ENCODE measurements at places on chromosomes 1 and 21. TPM values are rescaled to one million over a fixed set of nuclear protein-coding genes. Genes with fewer than 3 reads are reported as not detected.

DNA sequence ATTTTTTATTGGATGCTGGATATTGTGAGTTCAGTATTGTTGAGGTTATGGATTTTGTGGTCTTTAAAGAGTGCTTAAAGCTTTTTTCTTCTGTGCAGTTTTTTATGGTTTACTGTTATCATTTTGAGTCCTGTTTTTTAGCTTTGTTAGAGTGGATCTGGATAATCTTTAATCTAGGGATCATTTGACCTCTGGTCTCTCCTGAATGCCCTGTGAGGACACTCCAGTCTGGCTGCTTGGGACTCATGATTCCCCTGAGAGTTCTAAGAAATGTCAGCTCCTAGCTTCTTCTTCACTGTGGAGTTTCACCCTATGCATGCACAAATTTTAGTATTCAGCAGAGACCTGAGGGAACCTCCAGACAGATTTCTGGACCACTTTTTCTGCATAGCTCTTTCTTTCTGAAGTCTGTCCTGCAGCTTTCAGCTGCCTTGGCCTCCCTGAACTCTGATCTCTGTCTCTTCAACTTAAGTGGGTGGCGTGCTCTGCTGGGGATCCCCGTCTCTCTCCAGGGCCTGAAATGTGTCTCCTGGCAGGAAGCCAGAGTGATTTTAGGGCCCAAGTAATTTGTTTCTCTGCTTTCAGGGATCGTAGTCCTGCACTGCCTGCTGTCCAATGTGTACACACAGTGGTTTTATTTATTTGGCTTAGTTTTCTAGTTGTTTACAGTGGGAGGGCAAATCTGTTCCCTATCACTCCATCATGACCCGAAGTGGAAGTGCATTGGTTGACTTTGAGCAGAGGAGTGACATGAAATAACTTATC is 14.7 kb downstream of the PEX14 start:
- H3K27ac ChIP-seq: no peak overlapping the region
- peaks cover 1% of the 10 kb centered on the region for H3K4me1 ChIP-seq
- no peak for DNase-seq
- no peaks in the 10 kb centered on the region for H3K27me3 ChIP-seq

- peak overlapping the region; percentile 13 for H3K4me3 ChIP-seq
- H3K4me1 ChIP-seq: peaks cover 41% of the 10 kb centered on the region
- H3K27ac ChIP-seq: no peak overlapping the region
Observed at GRCh38 chr1:24932725-24933294, 2.7 kb upstream of the RUNX3 start.

GRCh38 chr1:6338695-6339094 is 54.9 kb downstream of the ACOT7 start:
- no peaks in the 10 kb centered on the region for H3K36me3 ChIP-seq
- H3K4me3 ChIP-seq: no peak overlapping the region
- H3K4me1 ChIP-seq: no peaks in the 10 kb centered on the region
- no peak overlapping the region for H3K27ac ChIP-seq

DNA sequence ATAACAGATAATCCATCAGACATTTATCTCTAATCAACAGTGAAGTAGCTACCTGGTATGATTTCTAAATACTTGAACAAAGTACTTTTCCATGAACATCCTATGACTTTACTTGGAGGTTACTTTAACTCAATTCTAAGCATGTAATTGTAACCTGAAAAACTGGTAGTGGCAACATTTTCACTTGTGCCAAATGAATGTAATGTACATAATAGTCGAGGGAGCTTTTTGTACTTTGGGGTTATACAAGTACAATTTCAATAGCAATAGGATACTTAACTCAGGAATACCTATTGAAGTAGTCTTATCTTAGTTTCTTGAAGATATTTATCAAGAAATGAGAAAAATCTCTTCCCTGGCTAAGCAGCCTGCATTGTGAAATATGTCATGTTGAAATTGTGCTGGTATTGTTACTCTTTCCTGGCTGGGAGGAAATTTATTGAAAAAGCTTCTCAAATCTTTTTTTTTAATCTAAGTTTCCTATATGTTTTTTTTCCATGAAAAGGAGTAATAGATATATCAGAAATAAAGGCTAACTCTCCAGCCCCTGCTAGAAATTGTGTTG is 33.7 kb upstream of the CACYBP start:
- no peaks in the 10 kb centered on the region for H3K27me3 ChIP-seq
- DNase-seq: no peak
- H3K4me1 ChIP-seq: peaks cover 78% of the 10 kb centered on the region
- peak overlapping the region; percentile 82 for H3K4me3 ChIP-seq
- H3K36me3 ChIP-seq: no peaks in the 10 kb centered on the region

GRCh38 chr1:145977486-145978470 is 13.3 kb downstream of the POLR3GL start:
- H3K36me3 ChIP-seq: no peaks in the 10 kb centered on the region
- peak overlapping the region; percentile 95 for H3K27ac ChIP-seq
- H3K4me3 ChIP-seq: peak overlapping the region; percentile 77
- peaks cover 58% of the 10 kb centered on the region for H3K4me1 ChIP-seq

- no peak overlapping the region for H3K4me3 ChIP-seq
- DNase-seq: no peak
- H3K27me3 ChIP-seq: no peaks in the 10 kb centered on the region
- H3K27ac ChIP-seq: no peak overlapping the region
- H3K36me3 ChIP-seq: no peaks in the 10 kb centered on the region
Observed at GRCh38 chr21:19049567-19049966, 646.0 kb upstream of the TMPRSS15 start.

- H3K4me1 ChIP-seq: no peaks in the 10 kb centered on the region
- no peaks in the 10 kb centered on the region for H3K36me3 ChIP-seq
- no peaks in the 10 kb centered on the region for H3K27me3 ChIP-seq
- no peak overlapping the region for H3K27ac ChIP-seq
Observed at GRCh38 chr1:244234009-244234643, 183.0 kb downstream of the ZBTB18 start.

GRCh38 chr1:208048904-208049303 is 138.0 kb upstream of the CD34 start:
- DNase-seq: no peak
- no peak overlapping the region for H3K27ac ChIP-seq
- no peaks in the 10 kb centered on the region for H3K36me3 ChIP-seq
- H3K4me1 ChIP-seq: no peaks in the 10 kb centered on the region
- no peak overlapping the region for H3K4me3 ChIP-seq

Gene DIO1
- total RNA-seq: not detected

Gene OR2T35
- not detected for total RNA-seq

Gene PLA2G2C
- total RNA-seq: not detected

Gene SELL
- 370 TPM for total RNA-seq

Gene APCS
- total RNA-seq: not detected

Gene SEC22B
- 24.9 TPM for total RNA-seq

All from CD4-positive, CD25-positive, alpha-beta regulatory T cell (primary cell).